ENCODE measurements at places on chromosomes 5 and 9.

GRCh38 chr5:123209502-123210027, 120.5 kb downstream of the PRDM6 start:
- DNase-seq = peak; percentile 0

GRCh38 chr5:16603295-16603694, 13.5 kb downstream of the RETREG1 start:
- DNase-seq = no peak

DNA sequence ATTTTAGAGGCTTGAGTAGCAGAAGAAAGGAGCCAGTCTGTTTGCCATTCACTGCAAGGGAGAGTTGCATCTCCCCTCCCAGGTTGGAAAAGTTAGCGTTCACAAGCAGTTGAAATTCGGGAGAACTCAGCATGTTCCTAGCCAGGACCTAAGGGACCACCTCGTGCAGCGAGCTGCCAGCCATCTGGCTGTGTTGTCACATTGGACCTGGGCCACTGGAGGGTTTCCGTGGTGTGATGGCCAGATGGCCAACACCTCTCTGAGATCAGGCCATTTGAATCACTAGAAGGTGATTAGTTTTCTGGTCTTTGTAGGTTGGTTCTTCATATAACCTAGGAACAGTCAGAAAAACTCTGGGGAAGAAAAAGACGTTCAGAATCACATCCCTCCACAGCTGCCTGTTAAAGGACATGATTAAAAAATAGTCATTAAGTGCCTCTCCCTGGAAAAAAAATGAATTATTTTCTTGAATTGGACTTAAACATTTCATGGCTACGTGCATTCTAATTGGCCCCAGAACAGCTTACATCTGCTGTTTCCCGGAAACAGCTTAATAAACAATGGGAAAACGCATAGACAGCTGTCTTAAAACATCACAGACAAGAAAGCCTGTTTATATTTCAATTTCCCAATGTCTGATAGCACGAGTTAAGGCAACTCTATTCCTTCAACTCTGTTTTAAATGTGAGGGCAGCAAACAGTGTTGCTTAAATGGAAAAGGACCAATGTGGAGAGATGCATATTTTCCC, 303.9 kb downstream of the TENT4A start:
- no peak for DNase-seq

- no peak for DNase-seq
Observed at GRCh38 chr5:61200582-61201155, 38.4 kb upstream of the SMIM15 start.

DNA sequence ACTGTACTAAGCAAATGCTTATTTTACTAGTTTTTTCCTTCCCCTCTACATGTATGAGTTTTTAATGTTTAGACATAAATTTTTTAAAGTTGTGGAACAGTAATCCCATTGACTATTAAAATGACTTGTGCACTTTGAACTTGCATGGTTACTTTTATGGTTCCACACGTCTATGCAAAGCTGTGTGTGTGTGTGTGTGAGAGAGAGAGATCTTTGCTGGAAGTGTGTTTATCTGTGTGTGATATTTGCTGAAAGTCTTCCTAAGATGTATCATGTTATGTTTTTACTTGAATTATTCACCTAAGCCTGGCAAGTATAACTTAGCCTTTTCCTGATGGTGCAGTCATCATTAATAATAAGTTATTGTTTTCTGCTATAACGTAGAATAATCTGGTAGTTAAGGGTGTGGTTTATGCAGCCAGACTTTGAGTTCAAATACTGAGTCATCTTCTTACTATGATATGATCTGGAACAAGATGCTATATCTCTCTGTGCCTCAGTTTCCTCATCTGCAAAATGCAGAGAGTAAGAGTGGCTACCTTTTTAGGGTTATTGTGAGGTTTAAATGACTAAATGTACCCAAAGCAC, 138.6 kb downstream of the SMARCA2 start:
- DNase-seq = no peak

GRCh38 chr9:129737479-129738274, 15.2 kb downstream of the PTGES start:
- peak; percentile 93 for DNase-seq

GRCh38 chr9:134040781-134041648, 15.7 kb downstream of the BRD3OS start:
- peak; percentile 7 for DNase-seq

DNA sequence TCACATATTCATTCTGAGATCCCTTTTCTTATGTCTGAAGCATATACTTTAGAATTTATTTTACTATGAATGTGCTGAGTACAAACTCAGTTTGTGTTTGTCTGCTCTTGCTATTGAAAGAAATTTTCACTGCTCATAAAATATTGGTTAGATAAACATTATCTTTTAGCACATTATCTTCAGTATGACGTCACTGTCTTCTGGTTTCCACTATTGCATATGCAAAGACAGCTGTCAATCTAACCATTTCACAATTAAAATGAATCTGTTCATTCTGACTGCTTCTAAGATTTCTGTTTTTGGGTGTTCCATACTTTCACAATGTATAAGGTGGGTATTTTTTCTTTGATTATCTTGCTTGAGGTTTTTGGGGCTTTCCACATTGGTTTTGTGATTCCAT, 526.2 kb upstream of the CDH6 start:
- no peak for DNase-seq
